ENCODE measurements at places on chromosomes 1 and 21.

- DNase-seq = peak; percentile 87
Observed at GRCh38 chr1:150979092-150980056, 2.7 kb upstream of the ANXA9 start.

- DNase-seq = no peak
Observed at GRCh38 chr1:63773496-63773814, 362 bp upstream of the ROR1 start.

DNA sequence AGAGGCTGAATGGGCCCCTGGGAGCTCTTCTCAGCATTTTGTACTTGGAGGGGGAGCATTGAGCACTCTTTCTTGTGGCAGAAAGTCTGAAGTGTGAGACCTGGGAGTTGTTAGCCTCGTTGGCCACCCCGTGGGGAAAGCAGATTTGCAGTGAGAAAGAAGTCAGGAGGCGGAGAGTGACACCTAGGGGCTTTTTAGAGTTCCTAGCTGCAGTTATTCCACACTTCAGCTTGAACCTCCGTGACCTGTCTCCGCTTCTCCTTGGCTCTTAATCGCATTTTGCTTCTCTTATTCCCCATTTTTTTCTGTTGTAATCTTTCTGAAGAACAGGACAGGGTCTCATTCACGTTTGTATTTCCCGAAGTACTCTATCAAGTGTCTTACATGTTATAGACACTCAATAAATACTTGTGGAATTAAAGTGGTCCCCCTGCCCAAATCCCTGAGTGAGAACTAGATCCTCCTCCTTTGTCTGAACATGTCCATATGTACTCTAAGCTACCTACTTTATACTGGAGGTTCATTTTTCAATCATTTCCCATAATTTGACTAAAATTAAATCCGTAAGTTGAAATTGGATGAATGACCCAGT, 14.5 kb upstream of the C1orf141 start:
- DNase-seq = peak; percentile 74

DNA sequence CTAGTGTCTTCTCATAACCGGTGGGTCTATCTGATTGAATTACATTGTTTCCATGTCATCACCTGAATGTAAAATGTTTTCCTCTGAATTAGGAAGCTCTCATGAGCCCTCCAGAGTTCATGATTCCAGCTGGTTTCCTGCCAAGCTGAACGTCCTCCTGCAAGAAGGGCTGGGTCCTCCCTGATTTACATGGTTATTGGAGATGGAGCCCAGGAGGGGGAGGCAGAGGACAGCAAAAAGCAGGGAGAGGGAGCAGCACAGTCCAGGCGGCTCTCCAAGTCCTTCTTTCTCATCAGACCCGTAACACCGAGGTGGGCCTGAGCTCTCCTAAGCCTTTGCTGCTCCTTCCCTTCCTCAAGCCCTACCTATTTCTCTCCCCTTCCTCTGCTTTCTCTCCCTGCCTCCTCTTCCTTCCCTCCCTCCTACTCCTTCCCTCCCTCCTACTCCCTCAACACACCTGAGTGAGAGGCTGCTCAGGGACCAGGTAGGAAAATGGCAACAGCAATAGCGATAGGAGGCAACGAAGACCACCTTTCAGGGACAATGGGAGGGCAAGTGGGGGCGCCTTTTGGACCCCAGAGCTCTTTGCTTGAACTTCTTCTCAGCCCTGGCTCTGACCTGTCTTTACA, 265.9 kb downstream of the PRDM2 start:
- peak; percentile 78 for DNase-seq
